ENCODE measurements at places on chromosomes 13 and 19.

DNA sequence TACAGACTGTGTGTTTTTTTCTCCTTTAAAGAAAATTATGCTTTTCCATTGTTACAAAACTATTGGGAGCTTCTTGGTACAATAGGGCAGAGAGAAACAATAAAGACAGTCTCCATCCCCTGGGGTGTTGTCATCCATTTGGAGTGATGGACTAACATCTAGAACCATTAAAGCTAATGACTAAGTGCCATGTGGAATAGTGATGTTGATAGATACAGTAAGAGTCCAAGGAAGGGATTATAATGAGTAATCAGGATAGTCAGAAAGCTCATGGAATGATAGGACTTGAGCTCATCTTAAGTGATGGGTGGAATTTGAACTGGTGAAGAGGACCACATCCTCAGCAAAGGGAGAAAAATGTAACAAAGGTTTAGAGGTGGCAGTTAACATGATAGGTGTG is 24.1 kb upstream of the FRY start:
- DNase-seq: no peak

DNA sequence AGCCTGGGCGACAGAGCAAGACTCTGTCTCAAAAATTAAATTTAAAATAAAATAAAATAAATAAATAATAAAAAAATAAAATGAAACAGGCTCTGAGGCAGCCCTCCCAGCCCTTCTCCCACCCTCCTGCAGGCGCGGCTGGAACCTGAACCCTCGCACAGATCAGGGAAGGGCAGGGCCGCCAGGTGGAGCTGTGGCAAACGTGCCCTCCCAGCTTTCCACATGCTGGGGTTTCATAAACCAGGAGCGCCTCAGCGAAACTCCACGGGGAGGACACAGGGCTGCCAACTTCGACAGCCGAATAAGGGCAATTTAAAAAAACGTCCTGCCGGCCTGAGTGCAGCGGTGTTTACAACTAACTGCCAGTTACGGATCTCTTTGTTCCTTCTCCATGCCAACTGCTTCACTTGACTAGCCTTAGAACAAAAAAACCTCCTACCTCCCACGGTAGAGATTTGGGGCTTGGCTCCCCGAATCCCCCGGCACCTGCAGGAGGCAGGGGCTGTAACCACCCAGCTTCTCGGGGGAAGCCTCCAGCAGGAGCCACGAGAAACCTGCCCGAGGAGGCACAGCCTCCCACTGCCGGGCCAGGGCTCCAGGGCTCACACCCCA is 15.9 kb downstream of the ZNF787 start:
- peak; percentile 35 for DNase-seq

DNA sequence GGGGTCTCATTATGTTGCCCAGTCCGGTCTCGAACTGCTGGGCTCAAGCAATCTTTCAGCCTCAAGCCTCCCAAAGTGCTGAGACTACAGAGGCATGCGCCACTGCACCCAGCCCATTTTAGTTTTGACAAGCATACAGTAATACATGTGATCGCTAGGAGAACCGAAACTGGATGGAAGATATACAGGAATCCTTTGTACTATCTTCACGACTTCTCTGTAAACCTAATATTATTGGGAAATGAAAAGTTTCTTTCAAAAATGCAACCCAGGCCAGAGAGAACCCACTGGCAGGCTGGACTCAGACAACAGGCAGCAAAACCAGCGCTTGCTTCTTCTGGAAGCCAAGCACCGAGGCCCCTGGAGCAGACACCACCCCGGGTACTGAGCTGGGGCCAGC is 9.4 kb downstream of the C19orf12 start:
- DNase-seq: no peak

DNA sequence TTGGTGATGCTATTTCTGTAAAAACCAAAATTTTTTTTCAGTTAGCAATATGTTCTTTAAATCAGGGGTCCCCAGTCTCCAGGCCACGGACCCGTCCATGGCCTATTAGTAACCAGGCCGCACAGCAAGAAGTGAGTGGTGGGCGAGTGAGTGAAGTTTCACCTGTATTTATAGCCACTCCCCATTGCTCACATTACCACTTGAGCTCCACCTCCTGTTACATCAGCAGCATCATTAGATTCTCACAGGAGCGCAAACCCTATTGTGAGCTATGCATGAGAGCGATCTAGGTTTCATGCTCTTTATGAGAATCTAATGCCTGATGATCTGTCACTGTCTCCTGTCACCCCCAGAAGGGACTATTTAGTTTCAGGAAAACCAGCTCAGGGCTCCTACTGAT is 58.9 kb upstream of the SLC7A1 start:
- no peak for DNase-seq

DNA sequence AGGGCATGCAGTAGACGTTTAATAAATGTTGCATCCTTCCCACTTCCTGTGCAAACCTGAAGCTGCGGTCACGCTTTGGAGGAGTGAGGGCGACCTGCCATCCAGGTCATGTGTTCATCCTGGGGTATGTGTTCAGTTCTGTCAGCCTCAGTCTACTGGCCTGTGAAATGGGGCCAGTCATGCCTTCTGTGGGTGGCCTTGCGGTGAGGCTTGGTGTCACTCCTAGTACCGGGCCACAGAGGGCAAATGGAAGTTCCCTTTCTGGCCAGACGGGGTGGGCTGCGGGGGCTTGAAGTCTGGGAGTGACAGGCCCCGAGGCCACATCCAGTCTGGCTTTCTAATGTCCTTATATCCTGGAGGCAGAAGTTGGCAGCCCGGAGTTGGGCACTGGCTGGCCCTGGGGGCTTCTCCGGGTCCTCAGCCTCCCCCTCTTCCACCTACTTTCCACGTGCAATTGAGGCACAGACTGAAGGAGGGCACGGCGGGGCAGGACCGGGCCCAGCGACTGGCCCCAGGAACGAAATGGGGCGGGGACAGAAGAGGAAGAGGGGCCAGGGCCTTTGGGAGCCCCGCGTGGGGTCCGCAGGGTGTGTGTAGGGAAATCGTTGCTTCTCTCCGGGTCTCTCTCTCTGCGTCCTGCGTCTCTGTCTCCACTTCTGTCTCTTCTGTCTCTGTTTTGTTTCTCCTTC is 11.1 kb downstream of the PDE4A start:
- peak; percentile 37 for DNase-seq

GRCh38 chr13:109715902-109716301 is 70.5 kb downstream of the IRS2 start:
- no peak for DNase-seq

- no peak for DNase-seq
These were observed 60.2 kb upstream of the CYSLTR2 start for GRCh38 chr13:48593536-48593935.

- DNase-seq: no peak
These were observed 214.7 kb downstream of the SLITRK1 start for GRCh38 chr13:83667606-83668005.

DNA sequence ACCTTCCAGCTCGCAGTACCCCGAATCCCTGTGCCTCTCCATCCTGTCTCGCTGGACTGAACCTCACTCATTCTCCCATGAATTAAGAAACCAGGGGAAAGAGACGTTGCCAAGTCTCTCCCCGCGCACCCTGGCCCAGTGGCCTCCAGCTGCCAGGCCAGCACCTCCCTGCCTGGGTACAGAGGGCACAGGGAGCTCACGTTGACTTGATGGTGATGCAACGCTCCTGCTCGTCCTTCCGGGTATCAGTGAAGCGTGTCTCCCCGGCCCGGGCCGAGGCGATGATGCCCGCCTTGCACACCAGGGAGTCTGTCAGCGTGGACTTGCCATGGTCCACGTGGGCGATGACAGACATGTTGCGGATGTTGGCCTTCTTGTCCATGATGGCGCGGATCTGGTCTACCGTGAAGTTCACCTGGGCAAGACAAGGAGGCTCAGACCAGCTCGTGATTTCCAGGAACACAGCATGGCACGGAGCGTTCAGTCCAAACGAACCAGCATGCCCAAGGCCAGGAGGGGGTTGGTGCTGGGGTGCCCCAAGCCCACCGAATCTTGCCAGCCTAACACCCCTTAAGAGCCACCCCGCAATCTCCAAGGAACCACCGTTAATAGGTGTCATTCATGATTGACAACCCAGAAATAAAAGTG is 1.2 kb downstream of the EEF2 start:
- no peak for DNase-seq

DNA sequence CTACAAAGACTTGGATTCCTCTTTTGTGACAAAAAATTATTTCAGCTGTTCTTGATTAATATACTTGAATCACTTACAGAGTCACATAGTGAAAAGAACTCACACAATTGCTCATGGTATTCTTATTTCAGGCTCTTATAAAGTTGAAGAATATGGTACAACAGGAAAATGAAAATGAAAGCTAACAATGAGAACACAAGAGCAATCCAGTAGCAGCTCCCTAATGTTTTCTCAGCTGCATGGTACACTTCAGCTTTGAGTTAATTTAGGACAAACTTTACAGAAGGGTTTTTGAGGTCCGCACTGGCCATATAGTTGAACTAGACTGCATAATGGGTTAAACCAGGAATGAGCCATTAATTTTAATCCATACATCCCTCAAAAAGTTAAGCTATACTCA is 1261.8 kb downstream of the SLITRK5 start:
- DNase-seq: no peak

DNA sequence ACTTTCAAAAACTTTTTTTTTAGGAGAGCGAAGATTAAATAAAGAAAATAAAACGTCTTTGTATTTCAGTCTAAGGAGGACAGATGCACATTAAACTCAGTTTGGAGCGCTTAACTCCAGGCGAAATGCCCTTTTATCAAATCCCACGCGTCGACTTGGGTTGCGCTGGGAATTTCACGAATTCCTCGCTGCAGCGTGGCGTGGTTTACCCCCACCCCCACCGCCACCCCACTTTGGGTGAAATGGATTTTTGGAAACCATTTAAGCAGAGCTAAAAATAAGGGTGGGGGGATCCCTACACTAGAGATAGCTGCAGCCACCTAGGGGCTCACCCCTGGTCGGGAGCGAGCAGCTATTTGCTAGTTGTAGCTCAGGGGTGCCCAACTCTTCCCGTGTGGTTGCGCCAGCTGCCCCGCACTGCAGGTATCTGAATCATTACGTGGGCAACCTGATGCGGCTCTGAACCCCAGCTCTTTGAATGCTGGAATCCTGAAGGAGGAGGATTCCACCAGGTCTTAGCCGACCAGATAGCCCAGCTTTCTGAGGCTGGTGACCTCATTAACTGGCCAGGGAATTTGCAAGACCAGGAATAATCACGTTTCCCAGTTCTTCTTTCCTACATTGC is 6.5 kb upstream of the TSHZ3 start:
- DNase-seq: no peak
